NCI-H1105 (cell line): ENCODE measurements at places on chromosomes 6 and 20.

GRCh38 chr20:22773344-22773743 is 189.0 kb upstream of the FOXA2 start:
- DNase-seq: no peak

DNA sequence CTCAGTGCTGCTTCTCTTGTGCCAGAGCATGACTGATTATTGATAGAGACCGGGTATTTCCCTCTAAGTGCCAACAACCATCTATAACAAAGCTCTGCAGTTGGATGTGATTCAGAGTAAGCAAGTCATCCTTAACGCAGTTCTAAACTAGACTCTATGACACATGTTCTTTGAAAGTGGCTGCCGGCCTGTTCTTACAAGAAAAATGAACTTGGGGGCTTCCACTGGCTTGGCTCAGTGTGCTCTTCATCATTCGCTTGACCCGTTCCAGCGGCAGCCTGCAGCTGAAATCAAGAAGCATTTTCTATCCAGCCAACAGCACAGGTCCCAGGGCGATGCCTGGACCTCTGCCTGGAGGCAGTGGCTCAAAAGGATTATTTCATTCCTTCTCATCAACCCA is 29.8 kb downstream of the GFOD1 start:
- DNase-seq: no peak

DNA sequence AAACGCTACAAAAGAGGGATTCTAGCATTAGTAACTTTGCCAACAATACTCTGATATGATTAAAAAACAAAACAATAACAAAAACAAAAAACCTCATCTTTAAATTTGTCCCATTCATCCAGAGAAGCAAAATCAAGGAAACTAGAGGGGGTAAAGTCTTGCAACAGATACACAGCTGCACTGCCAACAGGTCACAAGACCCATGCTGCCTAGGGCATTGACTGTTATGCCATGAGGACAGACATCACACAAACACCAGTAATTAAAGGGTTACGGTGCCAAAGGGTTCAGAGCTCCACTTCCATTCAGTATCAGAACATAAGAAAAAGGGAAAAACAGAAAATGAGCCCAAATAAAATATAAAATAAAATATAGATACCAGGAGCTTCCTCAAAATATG is 1.6 kb downstream of the TBC1D20 start:
- no peak for DNase-seq

- DNase-seq: no peak
These were observed 308.5 kb downstream of the CLIC5 start for GRCh38 chr6:45707176-45707575.

GRCh38 chr6:106167096-106167814 is 81.1 kb downstream of the PRDM1 start:
- DNase-seq: no peak

GRCh38 chr20:25985597-25985996 is 288.9 kb upstream of the ZNF337 start:
- no peak for DNase-seq

DNA sequence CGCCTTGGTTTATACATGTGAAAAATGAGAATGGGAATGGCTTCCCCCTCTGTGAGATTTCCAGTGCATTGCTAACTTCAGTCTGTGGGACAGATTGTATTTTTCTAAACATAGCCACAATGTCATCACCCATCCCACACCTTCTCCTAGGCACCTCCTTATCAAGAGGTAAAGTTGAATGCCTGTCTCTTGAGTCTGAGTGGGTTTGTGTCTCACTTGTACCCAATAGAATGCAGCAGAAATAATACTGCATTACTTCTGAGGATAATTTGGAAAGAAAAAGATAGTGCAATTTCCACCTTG is 27.9 kb downstream of the RIN2 start:
- no peak for DNase-seq

DNA sequence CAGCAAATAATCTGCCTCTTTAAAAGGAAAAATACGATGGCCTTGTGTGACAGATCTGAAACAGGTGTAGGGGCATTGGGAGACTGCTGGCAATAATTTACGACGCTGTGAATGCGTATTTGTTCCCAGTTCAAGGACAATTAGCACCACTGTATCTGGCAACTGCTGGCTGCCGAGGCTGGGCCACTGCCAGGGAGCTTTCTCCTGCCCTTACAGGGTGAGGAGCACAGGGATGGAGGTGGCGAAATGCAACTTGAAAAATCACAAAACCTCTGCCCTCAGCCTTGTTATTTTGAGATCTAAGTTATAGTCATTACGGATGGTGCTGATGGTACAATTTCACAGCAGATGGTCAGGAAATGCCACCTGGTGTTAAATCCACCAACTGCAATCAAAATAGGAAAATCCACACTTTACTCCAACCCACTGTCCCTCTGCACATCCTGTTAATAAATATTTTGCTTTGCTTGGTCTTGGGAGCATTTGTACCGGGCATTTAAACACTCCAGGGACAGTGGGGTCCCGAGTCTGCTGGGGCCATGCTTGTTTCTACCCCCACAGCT is 6.4 kb downstream of the MYLK4 start:
- peak; percentile 79 for DNase-seq

GRCh38 chr20:24699321-24700165 is 230.1 kb downstream of the SYNDIG1 start:
- no peak for DNase-seq

DNA sequence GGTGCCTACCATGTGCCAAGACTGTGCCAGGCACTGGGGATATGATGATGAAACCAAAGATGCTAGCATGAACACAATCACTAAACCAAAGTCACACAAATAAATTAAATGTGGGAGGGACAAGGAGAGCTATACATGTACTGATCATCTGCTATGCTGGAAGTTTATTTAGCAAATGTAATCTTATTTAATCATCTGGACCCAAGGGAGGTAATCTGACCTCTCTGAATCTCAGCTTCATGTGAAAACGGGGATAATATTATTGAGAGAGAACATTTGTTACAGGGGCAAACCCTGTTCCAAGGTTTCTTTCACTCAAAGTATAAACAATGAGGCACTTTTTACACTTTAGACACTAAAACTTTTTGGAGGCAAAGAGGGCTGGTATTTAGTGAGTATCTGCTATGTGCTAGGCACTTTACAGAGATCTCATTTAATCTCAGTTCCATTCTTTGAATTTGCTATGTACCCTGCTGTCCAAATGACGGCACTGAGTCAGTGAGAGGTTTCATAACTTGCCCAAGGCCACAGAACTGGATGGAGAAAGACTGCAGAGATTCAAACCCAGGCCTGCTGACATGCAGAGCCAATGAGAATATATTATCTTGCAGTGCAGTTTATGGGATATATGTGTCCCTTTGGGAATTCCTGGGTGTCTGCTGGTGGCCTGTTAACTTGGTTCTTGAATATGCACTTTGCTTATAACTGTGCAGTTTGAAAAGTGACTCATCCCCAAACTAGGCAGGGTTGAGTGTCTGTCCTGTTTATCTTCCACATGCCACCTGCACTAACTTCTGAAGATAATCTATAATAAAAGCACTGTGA is 3.3 kb upstream of the ASXL1 start:
- no peak for DNase-seq

DNA sequence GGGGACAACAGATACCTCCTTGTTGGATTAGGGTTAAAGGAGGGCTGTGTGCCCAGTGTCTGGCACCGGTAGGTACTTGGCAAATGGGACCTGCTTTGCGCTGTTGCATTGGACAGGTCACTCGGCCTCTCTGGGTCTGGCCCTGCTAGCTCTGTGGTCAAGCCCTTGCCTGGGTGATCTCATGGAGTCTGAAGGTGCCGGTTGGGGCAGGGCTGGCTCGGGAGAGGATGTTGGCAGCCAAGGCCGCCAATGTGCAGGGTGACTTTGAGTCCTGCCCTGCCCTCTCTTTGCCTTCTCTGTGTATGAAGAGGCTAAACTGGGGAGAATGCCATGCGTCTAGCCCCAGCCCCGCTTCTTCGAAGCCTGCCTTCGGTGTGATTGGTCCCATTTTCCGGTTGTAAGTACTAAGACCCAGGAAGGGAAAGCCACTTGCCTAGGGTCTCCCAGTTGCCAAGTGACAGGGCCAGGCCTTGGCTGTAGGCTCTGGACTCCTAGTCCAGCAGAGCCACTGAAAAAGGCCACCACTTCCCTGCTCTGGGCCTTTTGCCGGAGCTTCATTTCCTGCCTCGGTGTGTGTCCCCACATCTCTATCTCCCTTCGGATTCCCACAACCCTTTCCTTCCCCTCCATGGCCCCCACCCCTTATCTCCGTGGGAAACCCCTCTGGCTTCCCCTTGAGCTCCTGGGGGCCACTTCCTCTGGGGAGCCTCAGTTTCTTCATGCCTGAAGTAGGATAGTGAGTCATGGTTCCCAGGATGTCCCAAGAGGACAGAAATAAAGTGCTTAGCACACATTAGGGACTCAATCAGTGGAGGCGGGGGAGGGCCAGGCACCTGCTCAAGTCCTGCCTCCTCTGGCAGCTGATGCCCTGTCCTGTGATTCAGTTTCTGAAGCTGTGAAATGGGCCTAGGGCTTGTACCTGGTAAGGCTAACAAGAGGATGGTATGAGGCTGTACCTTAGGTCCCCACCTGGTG is 3.9 kb downstream of the SRC start:
- DNase-seq: no peak

GRCh38 chr20:38165089-38165965 is at the start of gene TGM2:
TSS of gene TGM2 (minus strand) at chr20:38165270. CDS start at chr20:38165198, 72 bp downstream.
- no peak for DNase-seq

DNA sequence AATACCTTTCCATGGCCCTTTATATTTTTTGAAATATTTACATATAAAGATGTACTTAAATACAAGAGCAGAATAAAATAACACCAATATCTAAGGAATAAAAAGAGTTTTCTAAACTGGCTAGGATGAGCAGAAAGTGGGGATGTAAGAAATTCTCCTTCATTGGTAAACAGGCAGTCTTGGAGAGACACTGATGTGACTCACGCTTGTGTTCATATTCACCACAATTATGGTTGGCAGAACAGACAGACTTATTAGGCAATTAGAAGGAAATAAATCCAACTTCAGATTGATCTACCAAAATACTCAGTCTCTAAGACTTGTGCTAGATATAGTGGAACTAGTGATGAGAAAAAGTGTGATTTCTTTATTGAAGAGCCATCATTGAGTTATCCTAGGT is 463.7 kb downstream of the CDC5L start:
- DNase-seq: no peak

GRCh38 chr6:149084808-149085556 is 232.5 kb upstream of the TAB2 start:
- no peak for DNase-seq

DNA sequence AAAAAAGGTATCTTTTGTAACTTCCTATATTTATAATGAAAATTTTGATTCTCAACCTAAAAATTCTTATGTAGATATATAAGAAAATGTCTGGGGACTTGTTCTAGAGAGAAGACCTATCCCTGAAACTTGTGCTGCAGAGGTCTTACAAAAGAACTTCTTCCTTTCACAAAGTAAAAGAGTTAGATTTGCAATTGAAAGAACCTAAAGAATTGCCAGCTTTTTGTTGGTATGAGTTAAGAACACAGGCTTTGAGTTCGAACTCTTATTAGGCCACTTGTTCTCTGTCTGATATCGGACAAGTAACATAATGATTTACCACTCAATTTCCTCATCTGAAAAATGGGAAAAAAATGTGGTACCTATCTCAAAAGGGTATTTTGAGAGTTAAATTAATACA is 162.0 kb upstream of the LAMA2 start:
- DNase-seq: no peak

DNA sequence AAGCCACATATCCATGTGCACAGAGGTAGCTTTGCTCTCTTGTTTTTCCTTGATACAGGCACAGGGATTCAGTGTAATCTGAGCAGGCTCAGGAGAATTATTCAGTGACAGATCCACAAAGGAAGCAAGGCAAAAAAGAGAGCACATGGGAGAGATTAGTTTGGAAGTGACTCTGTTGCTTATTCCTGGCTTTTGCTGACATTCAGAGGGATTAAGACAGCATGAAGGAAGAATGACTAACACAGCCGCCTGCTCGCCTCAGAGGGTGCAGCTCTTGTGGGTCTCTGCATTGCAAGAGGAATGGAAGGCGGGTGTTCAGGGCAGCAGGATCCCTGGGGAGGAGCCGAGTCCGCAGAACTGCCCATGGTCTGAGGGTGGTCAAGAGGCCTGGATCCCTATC is 203.4 kb upstream of the KCNQ5 start:
- DNase-seq: no peak

DNA sequence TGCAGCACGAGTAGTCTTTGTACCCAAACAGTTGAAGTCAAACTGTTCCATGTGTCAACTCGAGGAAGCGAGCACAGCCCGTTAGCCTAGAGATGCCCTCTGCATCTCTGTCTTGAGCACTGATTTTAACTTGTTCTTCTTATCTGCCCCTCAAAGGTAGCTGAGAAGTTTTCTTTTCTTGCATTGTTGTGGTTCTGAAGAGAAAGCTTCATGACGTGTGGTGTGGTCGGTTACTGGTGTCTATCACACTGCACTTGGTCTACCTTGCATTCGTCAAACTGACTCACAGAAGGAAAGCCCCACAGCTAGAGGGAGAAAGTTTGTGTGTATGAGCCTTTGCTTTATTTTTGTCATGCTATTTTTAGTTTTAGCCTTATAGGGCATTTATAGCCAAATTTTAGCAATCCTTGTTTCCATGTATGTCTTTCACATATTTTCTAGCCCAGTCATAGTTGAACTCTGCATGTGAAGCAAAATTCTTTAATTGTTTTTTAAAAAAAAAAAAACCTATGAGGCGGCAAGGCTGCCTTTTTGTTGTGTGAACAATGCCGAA is 115.1 kb downstream of the JAG1 start:
- DNase-seq: no peak

DNA sequence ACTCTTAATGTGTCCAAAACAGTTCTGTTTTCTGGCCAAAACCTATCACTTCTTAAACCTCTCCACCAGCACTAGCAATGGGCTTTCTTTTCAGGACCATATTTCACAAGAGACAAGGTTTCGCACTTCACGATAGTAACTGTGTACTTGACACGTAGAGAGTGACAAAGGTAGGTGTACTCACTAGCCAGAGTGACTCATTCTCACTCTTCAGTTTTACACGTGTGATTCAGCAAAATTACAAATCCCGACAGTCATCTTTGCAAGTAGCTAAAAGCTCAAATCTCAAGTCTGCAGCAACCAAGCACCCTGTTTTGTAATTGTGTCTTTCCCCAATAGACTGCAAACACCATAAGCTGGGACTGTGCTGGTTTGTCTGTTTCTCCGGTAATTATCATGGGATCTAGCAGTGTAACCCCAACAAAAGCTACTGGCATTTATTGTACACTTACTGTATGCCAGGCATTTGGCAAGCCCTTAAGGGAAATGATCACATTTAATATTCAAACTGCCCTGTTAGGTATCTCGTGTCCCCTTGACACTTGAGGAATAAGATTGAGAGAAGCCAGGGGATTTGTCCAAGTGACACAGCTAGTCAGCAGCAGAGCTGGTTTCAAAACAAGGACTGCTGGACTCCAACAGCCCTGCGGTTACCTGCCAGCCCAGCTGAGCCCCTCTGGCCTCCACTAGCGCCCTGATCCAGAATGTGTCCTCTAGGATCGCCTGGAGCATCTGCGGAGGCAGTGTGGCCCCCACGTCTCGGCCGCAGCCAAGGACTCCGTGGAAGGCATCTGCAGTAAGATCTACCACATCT is 9.9 kb downstream of the PCIF1 start:
- DNase-seq: no peak

GRCh38 chr6:148345176-148345575 is 2.5 kb downstream of the SASH1 start:
- no peak for DNase-seq
